WTC11 (cell line): ENCODE measurements at places on chromosomes 13 and 19.

DNA sequence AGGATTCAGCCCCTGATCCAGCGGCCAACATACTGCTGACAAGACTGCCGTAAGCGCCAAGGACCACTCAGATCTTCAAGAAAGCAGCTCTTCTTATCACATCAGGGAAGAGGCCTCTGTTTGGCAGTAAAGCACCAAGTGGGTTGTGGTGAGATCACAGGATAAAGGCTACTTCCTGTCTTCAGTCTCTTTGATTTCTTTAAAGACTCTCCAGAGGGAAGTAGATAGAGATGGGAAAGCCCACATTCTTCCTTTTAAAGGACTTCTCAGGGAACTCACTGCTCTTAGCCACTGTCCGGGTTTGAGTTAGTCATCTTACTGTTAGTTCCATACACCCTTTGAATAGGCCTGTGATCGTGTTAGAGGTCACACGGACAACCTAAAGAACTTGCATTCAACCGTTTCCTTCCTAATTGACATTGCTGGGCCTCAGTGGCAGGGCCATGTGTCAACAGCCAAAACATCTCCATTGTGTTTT, 47.2 kb upstream of the POMP start:
- DNase-seq, result no peak

- DNase-seq, result no peak
Measured at GRCh38 chr13:69296130-69296529, 811.5 kb upstream of the ATXN8OS start.

DNA sequence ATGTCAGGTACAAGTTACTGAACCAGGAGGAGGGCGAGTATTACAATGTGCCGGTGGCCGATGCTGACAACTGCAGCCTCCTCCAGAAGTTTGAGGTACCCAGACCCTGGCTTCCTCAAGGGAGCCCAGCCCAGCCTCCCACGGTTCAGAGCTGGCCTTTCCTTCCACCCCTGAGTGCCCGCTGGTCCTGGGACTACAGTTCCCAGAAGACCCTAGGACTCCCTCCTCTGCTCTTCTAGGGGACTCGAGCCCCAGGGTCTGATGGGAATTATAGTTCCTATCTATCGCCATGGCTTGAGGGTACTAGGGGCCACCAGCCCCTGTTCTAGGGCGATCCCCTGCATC, 11.0 kb downstream of the PRKCG start:
- DNase-seq, result peak; percentile 69

- peak; percentile 62 for DNase-seq
Measured at GRCh38 chr13:20721454-20722357, 18.2 kb downstream of the IL17D start.

- no peak for DNase-seq
Measured at GRCh38 chr19:6048348-6048747, 62.0 kb downstream of the RFX2 start.

DNA sequence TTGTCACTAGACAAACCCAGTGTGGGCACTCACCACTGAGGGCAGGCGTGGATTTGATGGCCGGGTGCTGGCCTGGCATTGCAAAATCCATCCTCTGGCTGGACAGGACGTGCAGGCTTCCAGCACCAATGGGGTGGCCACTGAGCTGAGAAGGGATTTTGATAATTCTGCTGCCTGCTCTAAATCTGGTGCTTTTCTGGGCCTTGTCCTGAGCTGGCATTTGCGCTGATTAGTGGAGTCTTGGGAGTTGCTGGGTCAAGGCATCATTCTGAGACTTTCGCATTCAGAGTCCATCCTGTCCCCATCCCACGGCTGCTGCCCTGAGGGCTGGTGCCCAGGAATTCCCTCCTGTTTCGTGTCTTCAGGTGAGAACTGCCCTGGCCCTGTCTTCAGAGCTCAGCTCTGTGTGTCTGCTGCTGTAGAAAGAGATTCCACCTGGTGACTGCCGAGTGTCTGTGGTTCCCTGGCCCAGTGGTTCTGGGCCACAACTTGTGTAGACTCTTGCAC, 65.9 kb upstream of the MCF2L start:
- no peak for DNase-seq

DNA sequence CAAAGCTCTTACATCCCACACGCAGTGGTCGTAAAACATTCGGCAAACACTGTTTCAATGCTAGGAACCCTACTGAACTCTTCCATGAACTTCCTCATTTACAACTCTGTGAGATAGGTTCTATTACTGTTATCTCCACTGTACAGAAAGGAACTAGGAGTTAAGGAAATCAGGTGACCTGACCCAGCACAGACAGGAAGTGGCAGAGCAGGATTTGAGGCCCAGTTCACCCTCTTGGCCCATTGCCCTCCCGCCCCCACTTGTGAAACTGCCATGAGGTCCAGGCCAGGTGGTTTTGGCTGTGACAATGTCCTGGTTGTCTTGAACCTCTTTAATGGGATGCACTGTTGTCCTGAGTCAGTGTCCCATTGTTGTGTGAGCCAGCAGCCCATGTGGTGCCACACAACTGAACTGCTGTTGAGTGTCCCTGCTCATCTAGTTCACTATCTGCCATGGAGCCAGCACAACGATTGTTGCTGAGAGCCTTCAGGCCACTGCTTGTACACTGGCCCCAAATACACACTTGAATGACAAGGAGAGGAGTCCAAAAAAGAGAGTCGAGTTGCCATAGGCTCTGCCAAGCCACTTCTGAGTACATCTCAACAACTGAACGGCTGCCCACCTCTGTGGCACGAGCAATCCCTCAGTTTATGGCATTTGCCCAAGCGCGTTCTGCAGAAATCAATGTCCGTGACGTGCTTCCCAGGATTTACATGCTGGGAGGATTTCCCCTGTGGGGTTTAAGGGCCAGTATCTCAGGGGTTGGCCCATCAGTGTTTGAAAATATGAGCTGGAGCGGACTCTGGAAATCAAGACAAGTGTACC, 484.6 kb downstream of the TSHZ3 start:
- no peak for DNase-seq

GRCh38 chr13:24042710-24043440, 117.6 kb upstream of the SPATA13 start:
- DNase-seq, result no peak
